Cerebellum (tissue), 4 donors: ENCODE measurements at places on chromosomes 6 and 20. TPM values are rescaled to one million over a fixed set of nuclear protein-coding genes. Genes with fewer than 3 reads are reported as not detected.

GRCh38 chr6:24927277-24927955 is 8.3 kb downstream of the RIPOR2 start:
- no peak for DNase-seq

DNA sequence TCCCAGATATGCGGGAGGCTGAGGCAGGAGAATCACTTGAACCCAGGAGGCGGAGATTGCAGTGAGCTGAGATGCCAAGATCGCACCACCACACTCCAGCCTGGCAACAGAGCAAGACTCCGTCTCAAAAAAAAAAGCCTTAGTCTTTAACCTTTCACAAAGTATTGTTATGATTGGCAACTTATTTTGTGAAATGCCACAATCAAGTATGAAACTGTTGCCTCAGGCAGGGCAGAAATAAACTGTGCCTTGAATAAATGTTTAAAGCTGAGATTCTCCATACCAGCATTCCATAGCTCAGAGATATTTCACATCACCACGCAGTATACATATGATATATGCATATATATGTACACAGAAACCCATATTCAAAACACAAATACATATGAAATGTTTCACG is 120.1 kb upstream of the CCDC28A start:
- DNase-seq, result no peak

GRCh38 chr6:80363501-80364122 is 257.1 kb downstream of the BCKDHB start:
- no peak for DNase-seq

- no peak for DNase-seq
These were observed 168.0 kb upstream of the RNF24 start for GRCh38 chr20:4183361-4183760.

The MACROD2 gene
- total RNA-seq, result 58.1 TPM
